T-helper 17 cell (primary cell): ENCODE measurements at places on chromosomes 13 and 19. TPM values are rescaled to one million over a fixed set of nuclear protein-coding genes. Genes with fewer than 3 reads are reported as not detected.
A peak's percentile ranks its signal among the peaks of the same experiment; 100 is the strongest.

DNA sequence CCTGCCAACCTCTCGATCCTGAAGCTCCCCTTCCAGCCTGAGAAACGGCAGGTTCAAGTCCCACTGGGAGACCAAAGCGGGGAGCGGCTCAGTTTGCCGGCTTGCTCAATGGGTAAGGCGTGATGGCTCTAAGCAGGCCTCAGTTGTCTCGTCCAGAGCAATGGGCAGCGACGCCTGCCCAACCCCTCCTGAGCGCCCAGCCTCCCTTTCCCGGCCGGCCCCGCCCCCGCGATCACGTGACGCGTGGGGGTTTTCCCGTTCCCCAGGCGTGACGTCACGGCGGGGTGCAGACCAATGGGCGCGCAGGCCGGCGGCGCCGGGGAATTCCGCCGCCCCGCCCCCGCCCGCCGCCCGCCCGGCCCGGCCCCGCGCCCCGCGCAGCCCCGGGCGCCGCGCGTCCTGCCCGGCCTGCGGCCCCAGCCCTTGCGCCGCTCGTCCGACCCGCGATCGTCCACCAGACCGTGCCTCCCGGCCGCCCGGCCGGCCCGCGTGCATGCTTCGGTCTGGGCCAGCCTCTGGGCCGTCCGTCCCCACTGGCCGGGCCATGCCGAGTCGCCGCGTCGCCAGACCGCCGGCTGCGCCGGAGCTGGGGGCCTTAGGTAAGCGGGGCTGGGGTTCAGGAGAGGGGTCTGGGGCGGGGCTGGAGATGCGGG, at the start of gene RELB:
Gene RELB, plus strand, starts transcription at position 378 of the 653 bp plus-strand sequence. Its CDS starts 116 bp downstream, at position 494.
- DNase-seq, result peak; percentile 98

- no peak for DNase-seq
Observed at GRCh38 chr19:7734220-7735203, 2.6 kb upstream of the CLEC4G start.

DNA sequence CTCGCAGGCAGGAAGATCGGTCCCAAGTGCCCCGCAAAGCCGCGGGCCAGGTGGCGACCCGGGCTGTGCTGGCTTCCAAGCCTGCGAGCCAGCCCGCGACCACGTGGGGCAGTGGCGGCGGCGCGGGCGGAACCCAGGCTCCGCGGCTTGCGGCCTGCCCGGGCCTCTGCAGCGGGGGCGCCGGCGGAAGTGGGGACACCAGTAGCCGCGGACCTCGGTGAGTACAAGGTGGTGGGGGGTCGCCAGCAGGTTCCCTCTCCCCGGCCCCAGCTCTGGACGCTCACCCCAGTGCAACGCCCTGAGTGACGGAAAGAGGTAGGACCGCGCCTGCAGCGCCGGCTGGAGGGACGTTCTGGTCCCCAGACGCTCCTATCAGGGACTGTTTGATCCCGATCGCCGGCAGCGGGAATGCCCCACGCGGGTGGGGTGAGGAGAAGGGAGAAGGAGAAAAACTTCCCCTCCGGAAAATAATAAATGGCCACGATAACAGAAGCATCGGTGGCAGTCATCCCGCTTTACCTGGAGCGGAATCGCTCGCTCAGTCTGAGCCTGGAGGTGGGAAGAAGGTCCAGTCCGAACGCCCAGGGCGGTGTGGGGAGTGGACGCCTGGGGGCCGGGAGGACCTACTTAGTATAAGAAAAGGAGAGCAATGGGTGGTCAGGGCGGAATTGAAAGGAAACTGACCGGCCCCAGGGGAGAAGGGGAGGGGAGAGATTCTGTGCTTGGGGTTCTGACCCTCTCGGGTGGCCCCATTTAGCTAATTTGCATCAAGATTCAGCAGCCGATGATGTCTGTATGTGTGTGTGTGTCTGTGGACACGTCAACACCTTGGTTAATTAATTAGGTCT, at the start of gene GEMIN7:
Gene GEMIN7, plus strand, starts transcription at position 198 of the 848 bp plus-strand sequence. CDS start 10,855 bp downstream, outside the sequence.
- peak; percentile 65 for DNase-seq

- DNase-seq, result no peak
Observed at GRCh38 chr13:79533781-79534400, 52.9 kb downstream of the NDFIP2 start.

GRCh38 chr19:956766-957440, 27.2 kb upstream of the WDR18 start:
- DNase-seq, result no peak

- DNase-seq, result no peak
Observed at GRCh38 chr13:38103851-38104250, 234.3 kb upstream of the TRPC4 start.

- DNase-seq, result no peak
Observed at GRCh38 chr13:32415019-32415418, 12.9 kb downstream of the N4BP2L1 start.

DNA sequence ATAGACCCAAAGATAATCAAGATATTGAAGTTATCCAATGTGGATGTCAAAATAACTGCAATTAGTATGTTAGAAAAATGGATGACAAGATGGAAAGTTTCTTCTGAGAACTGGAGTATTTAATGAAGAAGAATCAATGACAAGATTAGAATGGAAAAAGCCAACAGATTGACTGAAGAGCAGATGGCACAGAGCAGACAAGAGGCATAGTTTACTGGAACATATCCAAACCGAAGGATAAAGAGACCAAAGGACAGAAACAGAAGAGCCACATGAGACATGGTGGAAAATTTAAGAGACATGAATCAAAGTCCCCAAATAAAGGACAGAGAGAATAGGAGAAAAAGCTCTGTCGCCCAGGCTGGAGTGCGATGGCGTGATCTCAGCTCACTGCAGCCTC, 89.6 kb upstream of the RXFP2 start:
- no peak for DNase-seq

DNA sequence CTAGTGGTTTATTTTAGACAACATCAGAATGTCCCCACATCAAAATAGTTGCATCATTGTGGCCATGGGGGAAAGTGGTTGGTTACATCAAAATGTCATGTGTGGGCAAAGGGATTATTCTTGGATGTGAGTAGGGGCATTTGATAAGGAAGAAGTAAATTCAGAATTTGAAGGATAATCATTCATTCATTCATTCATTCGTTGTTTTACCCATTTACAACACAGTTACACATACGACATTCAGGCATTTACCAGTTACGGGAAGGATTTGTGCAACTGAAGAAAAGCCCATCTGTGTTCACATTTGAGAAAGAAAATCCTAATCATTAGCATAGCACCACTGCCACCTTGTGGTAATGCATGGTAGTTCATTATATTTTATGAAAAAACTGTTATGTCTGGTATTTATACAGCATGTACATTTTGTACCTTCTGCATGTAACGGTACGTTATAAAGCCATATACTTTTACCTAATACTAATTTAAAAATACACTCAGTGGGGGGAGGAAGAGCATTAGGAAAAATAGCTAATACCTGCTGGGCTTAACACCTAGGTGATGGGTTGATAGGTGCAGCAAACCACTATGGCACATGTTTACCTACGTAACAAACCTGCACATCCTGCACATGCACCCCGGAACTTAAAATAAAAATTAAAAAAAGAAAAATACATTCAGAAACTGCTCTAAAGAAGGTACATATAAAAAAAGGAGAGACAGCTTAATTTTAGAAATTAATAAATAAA, 62.1 kb downstream of the DGKH start:
- no peak for DNase-seq

DNA sequence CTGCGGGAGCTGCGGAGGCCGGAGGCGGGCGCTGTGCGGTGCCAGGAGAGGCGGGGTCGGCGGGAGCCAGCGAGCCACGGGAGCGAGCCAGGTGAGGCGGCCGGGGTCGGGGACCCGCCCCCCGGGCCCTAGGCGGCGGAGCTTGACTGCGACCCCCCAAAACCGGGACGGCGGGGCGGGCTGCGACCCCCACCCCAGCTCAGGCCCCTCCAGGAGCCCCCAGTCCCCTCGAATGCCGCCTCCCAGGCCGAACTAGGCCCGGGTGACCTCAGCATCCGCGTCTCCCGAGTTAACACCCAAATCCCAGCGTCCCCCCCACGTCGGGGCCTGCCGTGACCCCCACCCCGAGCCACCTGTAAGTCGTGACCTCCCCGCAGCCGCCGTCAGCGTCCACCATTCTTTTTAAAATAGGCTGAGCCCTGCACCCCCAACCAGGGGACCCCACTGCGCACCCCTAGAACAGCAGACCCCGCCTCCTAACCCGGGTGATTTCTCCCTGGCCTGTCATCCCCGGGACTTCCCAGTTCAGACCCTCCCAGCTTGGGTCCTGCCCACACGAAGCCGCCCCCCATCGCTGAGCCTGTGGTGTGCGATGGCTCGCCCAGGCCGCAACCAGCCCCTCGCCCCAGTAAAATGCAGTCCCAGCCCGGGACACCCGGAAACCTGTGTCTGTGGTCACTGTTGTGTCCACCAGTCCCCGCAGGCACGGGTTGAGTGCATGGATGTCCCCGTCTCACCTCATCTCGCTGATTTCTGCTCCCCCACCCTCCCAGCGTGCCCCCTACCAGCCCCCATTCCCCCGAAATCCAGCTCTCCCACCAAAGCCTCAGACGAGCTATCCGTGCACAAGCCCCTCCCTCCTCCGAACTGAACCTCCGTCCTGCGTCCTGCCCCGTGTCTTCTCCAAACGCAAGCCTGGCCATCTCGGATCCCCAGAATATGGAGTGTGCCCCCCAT, 551 bp downstream of the FZR1 start:
- DNase-seq, result no peak

GRCh38 chr19:45440873-45441654, 17.3 kb upstream of the ERCC1 start:
- DNase-seq, result no peak

- no peak for DNase-seq
Observed at GRCh38 chr19:1521636-1522035, 2.2 kb upstream of the PLK5 start.

- DNase-seq, result no peak
Observed at GRCh38 chr19:49492573-49493405, 3.4 kb upstream of the RPS11 start.

- no peak for DNase-seq
Observed at GRCh38 chr13:33132644-33133440, 116.6 kb downstream of the KL start.

DNA sequence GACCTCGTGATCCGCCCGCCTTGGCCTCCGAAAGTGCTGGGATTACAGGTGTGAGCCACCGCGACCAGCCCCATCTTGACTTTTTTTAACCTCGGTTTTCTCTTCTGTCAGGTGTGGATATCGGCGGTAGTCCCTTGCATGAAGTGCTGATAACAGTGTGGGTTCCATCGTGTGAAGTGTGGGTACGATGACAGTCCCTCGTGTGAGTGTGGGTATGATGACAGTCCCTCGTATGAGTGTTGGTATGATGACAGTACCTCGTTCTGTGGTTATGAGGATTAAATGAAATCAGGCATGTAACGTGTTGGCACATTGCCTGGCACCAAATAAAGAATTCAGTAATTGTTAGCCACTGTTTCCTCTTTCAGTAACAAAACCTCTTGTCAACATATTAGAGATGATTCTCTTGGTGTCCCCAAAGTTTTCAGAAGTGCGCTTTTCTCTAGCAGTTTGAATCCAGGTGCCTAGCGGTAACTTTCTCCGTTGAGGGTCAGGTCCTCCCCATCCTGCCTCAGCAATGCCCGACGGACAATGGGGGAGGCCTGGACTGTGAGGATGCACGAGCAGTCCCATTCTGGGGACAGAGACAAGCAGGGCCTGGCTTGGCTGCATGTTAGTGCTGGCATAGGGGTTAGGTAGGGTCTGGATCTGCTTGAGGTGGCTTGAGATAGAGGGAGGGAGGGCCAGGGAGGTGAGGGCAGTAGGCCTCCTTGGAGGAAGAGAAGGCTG, 15.3 kb downstream of the GATAD2A start:
- no peak for DNase-seq

GRCh38 chr13:111897846-111898215, 169.1 kb upstream of the SOX1 start:
- DNase-seq, result no peak

Gene ZNF473
- 7.0 TPM for total RNA-seq

Gene TTC9B
- not detected for total RNA-seq

Gene ZFP28
- 5.1 TPM for total RNA-seq

Gene DHX34
- 9.1 TPM for total RNA-seq

Gene UTP14C
- 3.8 TPM for total RNA-seq

Gene ACER1
- total RNA-seq, result 0.99 TPM

Gene CYP2A6
- total RNA-seq, result not detected

Gene MEF2B
- 1.3 TPM for total RNA-seq
